ENCODE measurements at places on chromosomes 12 and 14.

DNA sequence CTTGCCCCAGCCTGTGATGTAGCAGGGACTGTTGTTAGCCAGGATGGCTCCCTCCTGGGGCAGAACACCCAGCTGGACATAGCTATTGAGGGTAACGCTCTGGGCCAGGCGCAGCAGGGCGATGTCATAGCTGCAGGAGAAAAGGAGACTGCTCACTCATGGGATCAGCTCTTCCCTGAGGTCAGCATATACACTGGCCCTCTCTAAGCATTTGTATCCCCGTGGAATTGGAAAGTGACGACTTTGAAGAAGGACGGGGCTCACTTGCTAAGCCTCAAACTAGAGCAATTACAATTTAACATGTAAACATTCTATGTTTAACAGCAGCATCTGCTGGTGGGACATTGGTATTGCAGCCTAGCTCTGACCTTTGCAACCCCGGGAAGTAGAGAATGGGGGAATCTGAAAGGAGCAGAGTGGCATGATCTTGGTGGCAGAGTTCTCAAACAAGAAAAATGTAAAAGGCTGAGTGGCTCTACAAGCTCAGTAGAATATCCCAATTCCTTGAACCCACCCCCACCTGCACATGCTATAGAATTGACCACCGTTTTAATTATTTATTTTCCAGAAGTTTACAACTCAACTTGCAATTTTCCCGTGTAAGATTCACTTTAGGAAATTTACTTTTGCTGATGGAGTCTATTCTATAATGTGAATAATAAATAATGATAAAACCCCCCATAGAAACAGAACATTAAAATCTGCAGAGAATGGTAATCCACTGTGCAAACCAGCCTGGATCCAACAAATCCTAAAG lies 5.0 kb downstream of the CELA1 start:
- DNase-seq: peak; percentile 43

GRCh38 chr14:36363704-36364103 lies 43.3 kb upstream of the MBIP start:
- no peak for DNase-seq

- no peak for DNase-seq
Measured at GRCh38 chr12:41881891-41882805, 262.5 kb downstream of the GXYLT1 start.

DNA sequence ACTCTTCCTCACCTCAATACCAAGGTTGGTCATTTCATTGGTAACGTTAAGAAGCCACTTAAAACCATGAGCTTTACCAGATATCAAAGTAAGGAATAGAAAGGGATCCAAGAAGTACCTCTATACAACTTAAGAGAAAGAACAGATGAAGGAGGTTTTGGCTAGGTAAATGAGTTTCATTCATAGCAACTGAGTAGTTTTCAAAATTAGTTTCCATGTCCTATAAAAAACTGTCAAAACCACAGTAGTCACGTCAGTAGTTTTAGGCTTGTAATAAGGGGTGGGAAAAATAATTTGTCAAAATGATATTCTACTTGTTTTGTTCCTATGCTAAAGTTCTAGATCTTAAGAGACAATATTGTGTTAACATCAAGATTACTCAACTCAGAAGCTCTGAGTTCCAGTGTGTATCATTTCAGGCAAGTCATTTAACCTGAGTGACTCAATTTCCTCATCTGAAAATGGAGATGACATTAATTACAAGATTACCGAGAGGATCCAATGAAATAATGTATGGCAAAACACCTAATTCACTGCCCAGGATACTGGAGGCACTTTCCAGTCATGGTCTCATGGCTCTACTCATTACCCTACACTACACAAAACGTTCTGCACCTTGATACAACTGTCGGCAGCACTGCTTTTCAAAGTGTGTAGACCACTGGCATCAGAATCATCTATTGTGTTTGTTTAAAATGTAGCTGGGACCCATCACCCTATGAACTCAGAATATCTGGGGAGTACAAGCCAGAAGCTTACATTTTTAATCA lies 24.1 kb upstream of the SLC6A13 start:
- no peak for DNase-seq

- no peak for DNase-seq
Measured at GRCh38 chr12:25705261-25705660, 152.2 kb upstream of the LMNTD1 start.

DNA sequence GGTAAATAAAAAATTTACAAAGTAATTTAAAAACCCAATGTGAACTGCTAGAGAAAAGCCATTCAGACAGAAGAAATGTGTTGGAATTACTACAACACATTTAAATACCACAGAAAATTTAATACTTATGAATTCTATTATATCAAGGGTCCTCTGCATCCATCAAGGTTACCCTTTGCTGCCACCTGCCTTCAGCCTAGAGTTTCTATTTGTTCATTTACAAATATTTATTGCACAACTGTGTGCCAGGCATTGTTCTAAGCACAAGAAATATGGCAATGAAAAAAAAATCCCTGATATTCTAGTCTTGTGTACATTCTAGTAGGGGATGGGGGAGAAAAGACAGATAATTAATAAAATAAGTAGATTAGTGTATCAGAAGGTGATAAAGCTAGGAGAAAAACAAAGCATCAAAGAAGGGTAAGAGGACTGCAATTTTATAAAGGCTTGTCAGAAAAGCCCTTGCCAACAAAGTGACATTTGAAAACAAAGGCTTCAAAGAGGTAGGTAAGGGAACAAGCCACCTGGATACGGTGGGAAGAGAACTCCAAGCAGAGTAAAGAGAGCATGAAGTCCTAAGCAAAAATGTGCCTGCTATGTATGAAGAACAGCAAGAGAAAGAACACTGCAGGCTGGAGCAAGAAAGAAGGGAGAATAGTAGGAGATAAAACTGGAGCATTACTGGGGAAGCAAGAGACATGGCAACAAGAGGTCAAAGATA lies 59.1 kb upstream of the SLC6A13 start:
- no peak for DNase-seq

GRCh38 chr14:92930737-92931602 lies 8.0 kb downstream of the CHGA start:
- DNase-seq: no peak

GRCh38 chr12:88934163-88934747 lies 354.0 kb upstream of the KITLG start:
- no peak for DNase-seq

Data from stimulated activated CD4-positive, alpha-beta T cell treated with anti-CD3 and anti-CD28 coated beads, Interleukin-15, amount 100 ng/mL, for 1 hour (primary cell).